CD4-positive, alpha-beta T cell treated with Interleukin-6 for 4 hours (primary cell): ENCODE measurements at places on chromosomes 2 and 18.

- DNase-seq: no peak
Observed at GRCh38 chr18:11741505-11742145, 52.6 kb downstream of the GNAL start.

DNA sequence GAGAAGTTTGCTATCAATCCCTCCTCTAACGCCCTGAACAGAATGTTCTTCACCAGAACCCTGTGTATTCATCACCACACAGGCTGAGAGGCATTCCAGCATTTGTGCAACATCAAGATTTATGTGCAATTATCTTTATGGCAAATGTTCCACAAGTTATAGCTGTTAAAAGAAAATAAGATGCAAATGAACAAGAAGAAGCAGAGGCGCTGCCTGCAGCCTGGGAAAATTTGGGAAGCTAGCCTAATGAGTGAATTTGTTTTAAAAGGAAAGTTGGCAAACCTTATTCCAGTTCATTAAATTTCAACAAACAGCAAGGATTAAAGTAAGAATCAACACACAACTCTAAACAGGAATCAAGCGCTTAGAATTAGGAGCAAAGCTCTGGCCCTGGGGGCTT is 5.3 kb downstream of the TPO start:
- DNase-seq: no peak

- DNase-seq: no peak
Observed at GRCh38 chr2:69164061-69164778, 151.2 kb downstream of the ANTXR1 start.

DNA sequence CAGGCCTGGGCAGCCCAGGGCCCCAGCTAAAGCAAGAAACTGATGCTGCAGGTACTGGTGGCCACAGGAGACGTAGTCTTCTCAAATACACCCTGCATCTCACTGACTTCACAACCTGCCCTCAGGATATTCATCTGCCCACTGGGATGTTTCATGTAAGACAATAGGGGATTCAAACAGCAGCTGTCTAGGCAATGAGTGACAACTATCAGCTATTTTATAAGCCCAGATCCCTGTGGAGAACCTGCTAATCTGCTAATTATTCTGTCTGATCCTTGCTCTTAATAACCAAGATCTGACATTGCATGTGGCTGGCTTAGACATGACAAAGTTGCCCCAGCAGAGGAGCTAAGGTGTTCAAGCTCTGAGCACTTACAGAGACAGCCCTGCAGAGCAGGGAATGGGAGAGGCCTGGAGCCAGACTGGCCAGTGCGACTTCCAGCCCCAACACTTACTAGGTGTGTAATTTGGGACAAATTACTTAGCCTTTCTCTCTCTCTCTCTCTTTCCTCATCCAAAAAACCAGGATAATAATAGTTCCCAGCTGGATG is 28.6 kb downstream of the SIGLEC15 start:
- no peak for DNase-seq

GRCh38 chr2:176415174-176415895 is 146.1 kb downstream of the MTX2 start:
- DNase-seq: no peak

GRCh38 chr2:12619975-12620374 is 96.8 kb upstream of the TRIB2 start:
- no peak for DNase-seq

DNA sequence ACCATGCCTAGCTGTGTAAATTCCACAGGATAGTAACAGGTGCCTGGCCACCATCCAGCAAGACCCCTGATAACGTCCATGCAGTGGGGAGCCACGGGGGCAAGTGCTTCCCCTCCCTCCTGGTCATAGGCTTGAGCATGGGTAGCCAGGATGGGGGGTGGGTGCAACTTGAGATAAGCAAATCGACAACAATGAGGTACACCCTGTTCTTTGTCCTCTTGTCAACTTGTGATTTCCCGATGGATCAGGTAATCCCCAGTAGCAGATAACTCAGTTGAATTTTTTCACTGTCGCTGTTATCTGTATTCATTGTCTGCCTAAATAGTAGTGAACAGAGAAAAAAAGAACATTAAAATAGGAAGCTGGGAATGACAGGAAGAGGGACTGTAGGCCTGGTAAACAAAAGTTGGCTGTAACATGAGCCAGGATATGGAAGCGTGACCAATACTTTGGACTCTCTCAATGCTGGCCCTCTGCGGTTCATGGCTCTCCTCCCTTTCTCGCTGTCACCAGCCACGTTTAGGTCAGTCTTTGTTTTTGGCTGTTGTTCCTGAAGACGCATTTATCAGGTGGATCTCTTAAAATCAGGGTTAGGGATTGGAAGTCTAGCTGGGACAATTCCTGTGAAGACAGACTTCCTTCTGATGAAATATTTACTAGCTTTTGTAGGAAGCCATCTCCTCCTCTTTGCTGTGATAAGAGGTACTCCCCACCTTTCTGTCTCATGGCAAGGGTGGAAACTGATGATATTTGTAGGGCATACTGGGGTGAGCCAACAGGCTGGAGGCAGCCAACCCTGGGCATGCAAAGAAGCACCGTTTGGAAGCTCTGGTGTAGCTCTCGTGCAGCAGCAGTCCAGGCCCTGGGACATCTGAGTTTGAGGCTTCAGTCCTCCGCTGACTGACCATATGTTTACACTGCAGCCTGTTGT is 42.4 kb downstream of the TCF7L1 start:
- DNase-seq: no peak

- no peak for DNase-seq
Observed at GRCh38 chr2:159225025-159226016, 61.2 kb downstream of the WDSUB1 start.

- DNase-seq: no peak
Observed at GRCh38 chr2:222724208-222724607, 52.8 kb downstream of the MOGAT1 start.

- DNase-seq: no peak
Observed at GRCh38 chr2:105405291-105405690, 6.4 kb upstream of the FHL2 start.

- peak; percentile 36 for DNase-seq
Observed at GRCh38 chr2:233165895-233166661, 85.4 kb upstream of the ATG16L1 start.

DNA sequence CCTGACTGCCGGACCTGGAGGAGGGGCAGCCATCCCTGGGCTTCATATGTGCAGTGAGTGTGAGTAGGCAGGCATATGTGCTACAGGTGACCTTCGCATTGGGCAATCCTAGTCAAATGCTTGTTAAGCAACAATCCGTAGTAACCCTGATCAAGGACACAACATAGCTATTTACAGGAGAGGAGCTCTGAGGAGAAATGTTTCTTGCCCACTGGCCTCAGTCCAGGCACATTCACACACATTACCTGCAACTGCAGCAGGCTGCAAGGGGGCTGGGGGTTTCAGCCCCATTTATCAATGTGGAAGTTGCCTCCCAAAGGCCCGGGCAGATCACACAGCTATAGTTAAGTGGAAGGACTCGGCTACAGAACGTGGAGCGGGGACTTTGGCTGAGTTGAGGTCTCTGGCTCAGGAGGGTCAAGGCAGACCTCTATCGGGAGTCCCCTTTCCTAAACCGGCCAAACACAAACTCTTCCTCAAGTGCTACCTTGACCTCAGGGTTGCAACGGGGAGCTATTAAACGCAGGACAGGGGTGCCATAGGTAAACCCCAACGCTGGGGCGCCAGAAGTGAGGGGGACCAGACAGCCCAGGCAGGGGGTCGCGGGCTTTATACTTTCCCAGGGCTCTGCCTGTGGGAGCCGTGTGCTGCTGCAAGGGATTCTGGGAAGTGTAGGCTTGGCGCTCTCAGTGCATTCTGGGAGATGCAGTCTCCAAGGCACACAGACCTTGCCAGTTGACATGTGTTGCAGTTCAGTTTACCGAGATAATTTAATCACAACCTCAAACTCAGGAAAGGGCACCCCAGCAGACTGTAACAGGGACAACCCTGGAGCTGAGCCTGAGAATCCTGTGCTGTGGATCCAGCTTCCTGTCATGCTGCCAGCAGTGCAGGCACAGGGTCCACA is 9.4 kb downstream of the KHK start:
- peak; percentile 61 for DNase-seq

DNA sequence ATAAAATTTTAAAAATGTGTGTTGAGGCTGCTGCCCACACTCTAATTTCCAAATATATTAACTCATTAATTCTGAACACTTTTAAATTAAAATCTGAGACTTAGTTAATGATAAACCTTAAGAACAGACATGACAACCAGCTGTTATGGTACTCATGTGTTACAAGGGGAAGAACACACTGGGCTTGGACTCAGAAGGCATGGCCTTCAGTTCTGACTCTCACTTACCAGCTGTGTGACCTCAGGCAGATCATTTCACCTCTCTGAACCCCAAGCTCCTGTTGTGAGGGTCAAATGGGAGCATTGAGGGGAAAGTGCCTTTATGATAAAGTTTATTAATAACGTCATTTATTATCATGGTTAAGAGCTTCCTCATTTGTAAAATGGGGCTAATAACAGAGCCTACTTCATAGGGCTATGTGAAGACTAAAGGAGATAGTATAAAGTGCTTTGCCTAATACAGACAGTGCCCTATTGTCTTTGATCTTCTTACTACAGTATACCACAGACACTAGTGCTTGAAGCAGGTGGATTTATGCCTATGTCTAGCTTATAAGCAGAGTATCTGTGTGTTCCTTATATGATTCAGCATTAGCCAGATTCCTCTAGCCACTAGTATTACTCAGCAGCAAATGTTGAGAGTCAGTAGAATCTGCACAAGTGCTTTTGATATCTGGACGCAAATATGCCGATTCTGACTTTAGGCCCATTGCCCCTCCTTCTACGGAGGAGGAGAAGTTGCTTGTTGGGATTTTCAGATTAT is 99.6 kb downstream of the SGPP2 start:
- no peak for DNase-seq

GRCh38 chr2:223894009-223894408 is 51.1 kb downstream of the WDFY1 start:
- no peak for DNase-seq

- DNase-seq: peak; percentile 0
Observed at GRCh38 chr2:241862775-241863535, 4.3 kb upstream of the PDCD1 start.
